Fibroblast of the aortic adventitia (primary cell): ENCODE measurements at places on chromosomes 4 and X. TPM values are rescaled to one million over a fixed set of nuclear protein-coding genes. Genes with fewer than 3 reads are reported as not detected.
A peak's percentile ranks its signal among the peaks of the same experiment; 100 is the strongest.

DNA sequence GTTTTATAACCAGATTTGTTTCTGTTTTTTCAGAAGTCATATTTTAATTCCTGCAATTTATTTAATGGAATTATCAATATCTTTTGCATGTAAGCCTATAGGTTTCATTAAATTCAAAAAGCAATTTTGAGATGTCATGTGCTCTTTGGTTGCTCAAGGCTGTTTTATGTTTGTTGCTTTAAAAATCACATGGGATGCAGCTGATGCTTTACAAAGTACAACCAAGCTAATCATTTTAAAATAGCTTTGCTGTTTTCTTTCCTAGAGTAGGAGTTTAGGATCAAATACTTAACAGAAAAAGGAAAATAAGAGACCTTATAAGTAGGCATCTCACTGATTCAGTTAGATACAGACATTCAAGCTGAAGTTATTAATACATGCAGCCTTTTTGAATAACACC, 11.3 kb downstream of the CPEB2 start:
- no peak for DNase-seq

Gene ADH6
- total RNA-seq = 0.36 TPM in 1 of 2 replicates, not detected in the other

- DNase-seq = no peak
These were observed 52.8 kb downstream of the ADGRG4 start for GRCh38 chrX:136353526-136354093.

DNA sequence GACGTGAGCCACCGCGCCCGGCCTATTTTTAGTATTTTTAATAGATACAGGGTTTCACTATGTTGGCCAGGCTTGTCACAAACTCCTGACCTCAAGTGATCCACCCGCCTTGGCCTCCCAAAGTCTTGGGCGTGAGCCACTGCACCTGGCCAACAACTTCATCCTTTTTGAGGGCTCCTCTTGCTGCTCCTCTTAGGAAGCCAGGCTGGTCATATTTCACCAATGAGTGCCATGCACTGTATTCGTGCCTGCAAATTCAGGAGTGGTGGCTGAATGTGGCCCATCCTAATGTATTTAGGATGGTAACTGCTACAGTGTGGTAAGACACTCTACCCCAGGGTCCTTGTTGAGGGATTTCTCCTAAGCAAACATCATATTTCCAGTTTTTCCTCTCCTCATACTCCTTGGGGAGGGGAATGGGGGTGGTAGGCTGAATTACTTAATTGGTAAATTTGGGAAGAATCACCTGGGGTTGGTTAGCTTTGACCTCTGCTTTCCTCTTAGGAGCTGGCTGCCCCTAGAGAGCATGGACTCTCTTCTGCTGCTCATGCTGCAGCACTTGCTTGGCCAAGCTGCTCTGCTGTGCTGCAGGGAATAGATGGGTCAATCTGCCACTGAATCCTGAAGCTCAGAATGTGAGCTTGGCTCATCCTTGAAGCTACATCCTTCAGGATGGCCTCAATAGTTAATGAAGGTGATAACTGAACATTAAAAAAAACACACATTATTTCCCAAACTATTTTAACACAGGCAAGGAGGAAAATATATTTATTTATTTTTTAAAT, 167.4 kb downstream of the HS3ST1 start:
- DNase-seq = no peak

DNA sequence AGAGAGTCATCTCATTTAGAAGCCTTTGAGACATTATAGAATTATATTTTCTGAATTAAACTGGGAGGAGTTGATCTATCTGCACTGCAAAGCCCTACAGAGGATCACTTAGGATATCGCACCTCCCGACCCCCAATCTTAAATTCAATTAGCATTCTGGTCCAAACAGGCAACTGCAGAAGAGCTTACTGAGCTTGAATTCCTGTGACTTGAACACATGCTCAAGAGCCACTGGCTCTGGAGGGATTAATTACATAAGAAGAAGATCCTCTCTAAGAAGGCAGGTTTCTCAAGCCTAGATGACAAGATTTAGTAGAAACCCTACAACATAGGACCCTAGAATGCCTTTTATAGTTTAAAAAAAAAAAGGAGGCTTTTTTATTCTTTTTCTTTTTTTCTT, 548.9 kb downstream of the ARAP2 start:
- no peak for DNase-seq

DNA sequence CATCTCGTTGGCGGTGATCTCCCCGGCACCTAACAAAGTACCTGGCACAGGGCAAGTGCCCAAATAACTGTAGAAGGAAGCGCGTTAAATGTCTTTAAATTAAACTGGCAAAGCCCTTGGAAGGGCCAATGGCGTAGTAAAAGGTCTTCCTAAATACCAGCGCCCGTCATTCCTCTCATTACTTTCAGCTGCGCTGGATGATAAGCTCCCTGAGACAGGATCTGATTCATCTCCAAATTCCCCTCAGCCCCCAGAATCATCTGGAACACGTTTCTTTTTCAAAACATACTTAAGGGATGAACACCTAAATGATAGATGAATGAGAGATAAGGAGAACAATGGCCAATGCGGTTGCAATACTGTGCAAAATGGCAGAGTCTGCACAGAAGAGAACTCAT, 95.1 kb downstream of the AFAP1 start:
- DNase-seq = peak; percentile 99

DNA sequence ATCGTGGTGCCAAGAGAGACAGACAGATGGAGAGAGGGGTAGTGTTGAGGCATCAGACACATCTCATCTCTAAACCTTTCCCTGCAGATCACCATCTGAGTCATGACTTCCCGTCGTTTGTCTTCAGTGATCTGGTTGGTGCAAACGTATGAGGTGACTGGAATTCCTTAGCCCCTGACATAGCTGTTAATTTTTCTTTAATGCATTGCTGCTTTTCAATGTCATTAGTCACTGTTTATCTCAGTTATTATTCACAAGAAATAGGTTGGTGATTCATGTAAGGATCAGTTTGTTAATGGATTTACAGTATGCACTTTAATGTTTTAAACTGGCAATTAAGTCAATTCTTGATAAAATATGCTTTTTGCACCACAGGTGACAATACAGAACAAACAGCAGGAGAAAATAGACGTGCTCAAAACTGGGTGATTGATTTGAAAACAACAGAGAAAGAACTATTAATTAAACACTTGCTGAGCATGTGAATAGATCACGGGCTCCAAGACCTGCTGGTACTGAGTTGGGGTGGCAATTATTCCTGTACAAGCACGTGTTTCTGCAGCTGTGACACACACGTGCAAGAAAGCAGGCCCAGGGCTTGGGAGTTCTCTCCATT, 1.3 kb upstream of the TMEM154 start:
- peak; percentile 28 for DNase-seq

Gene SOX3
- not detected in 2 replicates for total RNA-seq

DNA sequence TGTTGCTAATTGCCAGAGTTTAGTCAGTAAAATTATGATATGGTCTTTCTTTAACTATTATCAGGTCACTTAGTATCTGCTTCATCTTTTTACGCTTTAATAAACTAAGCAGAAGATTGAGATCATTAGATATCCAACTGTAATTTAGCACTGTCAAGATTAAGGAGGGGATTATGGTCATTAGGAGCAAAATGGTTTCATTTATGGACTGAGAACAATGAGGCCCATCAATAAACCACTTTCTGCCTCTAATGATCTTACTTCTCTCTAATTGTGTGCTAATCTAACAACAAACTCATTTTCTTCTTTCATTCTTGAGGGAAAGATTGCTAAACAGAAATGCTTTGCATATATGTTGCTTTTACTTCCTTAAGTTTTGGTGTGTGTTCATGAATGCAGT, 340.4 kb downstream of the RPA4 start:
- no peak for DNase-seq

Gene SHROOM2
- total RNA-seq = 0.16 TPM in 1 of 2 replicates, not detected in the other

- DNase-seq = no peak
These were observed 1.7 kb downstream of the SLAIN2 start for GRCh38 chr4:48343035-48343434.

Gene GIMD1
- not detected in 2 replicates for total RNA-seq

Gene ARAP2
- total RNA-seq = 0.63 and 1.5 TPM in 2 replicates

DNA sequence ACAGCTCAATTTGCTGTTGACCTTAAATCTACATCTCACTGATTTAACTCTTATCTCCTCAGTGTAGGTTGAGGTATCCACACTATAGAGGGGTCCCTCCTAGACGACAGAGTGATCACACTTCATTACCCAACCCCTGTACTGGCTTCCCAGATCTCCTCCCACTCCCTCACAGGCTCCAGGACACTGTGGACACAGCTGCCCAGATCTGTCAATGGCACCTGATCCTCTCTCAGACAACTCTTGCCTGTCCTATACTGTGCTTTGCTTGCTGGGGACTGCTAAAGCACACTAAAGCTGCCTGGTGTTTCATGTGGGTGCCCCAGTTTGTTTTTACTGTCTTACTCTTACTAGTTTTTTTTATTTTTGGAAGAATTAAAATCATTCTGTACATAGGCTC, 27.9 kb downstream of the RAB40AL start:
- no peak for DNase-seq

Gene TRPC5OS
- total RNA-seq = not detected in 2 replicates

GRCh38 chrX:153769865-153770600, 6.0 kb downstream of the PLXNB3 start:
- DNase-seq = no peak
